Esophagus squamous epithelium (tissue), 5 donors: ENCODE measurements at places on chromosomes 6 and 20.
A peak's percentile ranks its signal among the peaks of the same experiment; 100 is the strongest.

- no peaks in the 10 kb centered on the region for H3K36me3 ChIP-seq
- H3K4me3 ChIP-seq, result no peak overlapping the region
- no peak for DNase-seq
- H3K27me3 ChIP-seq, result no peaks in the 10 kb centered on the region
These were observed 20.3 kb downstream of the CYP21A2 start for GRCh38 chr6:32058511-32058963.

- H3K36me3 ChIP-seq, result no peaks in the 10 kb centered on the region
- DNase-seq, result no peak
- H3K27ac ChIP-seq, result no peak overlapping the region
- no peaks in the 10 kb centered on the region for H3K4me1 ChIP-seq
These were observed 22.4 kb upstream of the FKBP1C start for GRCh38 chr6:63188828-63189227.

DNA sequence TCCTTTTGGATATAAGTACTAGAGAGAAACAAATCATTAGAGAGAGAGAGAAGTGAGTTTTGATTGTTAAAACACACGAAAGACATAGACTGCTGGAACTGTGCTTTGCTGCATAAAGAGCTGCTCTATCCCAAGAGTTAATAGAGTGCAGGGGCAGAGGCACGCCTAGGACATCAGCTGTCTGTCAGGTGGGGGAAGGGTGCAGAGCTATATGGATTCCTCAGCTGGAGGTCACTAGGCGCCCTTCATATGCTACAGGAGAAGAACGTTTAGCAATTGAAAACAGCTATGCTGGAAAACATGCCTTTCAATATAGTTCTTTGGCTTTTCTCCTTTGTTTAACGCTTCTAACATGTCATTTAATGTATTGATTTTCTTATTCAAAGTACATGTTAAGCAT lies 169.0 kb upstream of the MCHR2 start:
- no peak overlapping the region for H3K4me3 ChIP-seq
- no peak overlapping the region for H3K27ac ChIP-seq
- no peak for DNase-seq
- H3K36me3 ChIP-seq, result no peaks in the 10 kb centered on the region
- no peaks in the 10 kb centered on the region for H3K4me1 ChIP-seq

DNA sequence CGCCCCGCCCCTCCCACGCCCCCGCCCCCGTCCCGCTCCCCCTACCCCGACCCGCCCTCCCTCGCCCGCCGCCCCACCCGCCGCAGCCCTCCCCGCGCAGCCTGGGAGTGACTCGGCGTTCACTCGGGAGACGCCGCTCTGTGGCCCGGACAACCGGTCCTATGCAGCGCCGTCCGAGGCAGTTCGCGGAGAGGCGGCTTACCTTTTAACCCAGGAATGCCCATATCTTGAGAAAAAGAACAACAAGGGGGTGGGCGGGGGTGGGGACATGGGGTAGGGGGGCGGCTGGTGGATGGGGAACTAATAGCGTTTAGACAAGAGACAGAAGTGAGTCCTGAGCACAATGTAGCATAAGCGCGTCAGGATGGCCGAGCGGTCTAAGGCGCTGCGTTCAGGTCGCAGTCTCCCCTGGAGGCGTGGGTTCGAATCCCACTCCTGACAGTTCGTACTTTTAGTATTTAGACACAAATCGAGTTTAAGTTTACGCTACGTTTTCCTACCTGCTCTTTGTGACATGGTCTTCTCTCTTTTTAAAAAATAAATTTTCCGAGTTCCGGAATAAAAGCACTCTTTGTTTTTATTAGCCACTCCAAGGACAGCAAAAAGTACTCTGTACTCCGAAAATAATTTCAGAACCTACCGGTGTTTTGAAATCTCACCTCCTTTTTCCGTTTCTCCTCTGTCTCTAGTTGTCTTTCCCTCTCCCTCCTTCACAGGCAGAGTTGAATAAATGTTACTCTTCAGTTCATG lies 17.1 kb upstream of the HMGN4 start:
- no peaks in the 10 kb centered on the region for H3K27me3 ChIP-seq
- DNase-seq, result peak; percentile 31
- no peaks in the 10 kb centered on the region for H3K4me1 ChIP-seq
- H3K4me3 ChIP-seq, result peak overlapping the region; percentile 73
- H3K36me3 ChIP-seq, result no peaks in the 10 kb centered on the region

GRCh38 chr6:69366831-69367230 lies 430.0 kb downstream of the LMBRD1 start:
- H3K36me3 ChIP-seq, result no peaks in the 10 kb centered on the region
- no peaks in the 10 kb centered on the region for H3K27me3 ChIP-seq
- H3K4me3 ChIP-seq, result no peak overlapping the region
- no peak overlapping the region for H3K27ac ChIP-seq

DNA sequence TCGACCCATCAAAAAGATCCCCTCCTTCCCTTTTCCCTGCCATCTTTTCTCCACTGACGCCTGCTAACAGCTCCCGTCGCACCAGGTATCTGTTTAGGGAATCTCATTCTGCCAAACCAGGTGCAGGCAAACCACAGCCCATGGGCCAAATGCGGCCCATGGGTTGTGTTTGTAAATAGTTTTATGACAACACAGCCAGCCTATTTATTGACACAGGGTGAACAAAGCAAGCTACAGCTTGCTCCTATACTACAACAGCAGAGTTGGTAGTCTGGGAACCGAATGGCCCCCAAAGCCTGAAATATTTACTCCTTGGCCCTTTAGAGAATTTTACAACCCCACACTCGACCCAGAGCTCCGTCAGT lies 16.4 kb downstream of the NFATC2 start:
- peak overlapping the region; percentile 32 for H3K27ac ChIP-seq
- no peak for DNase-seq
- H3K4me3 ChIP-seq, result no peak overlapping the region
- no peaks in the 10 kb centered on the region for H3K4me1 ChIP-seq

GRCh38 chr6:92497281-92497680 lies 922.1 kb downstream of the EPHA7 start:
- DNase-seq, result no peak
- no peak overlapping the region for H3K27ac ChIP-seq
- H3K36me3 ChIP-seq, result no peaks in the 10 kb centered on the region
- H3K4me3 ChIP-seq, result no peak overlapping the region
- H3K4me1 ChIP-seq, result no peaks in the 10 kb centered on the region
